ENCODE measurements at places on chromosomes 5 and 9.

DNA sequence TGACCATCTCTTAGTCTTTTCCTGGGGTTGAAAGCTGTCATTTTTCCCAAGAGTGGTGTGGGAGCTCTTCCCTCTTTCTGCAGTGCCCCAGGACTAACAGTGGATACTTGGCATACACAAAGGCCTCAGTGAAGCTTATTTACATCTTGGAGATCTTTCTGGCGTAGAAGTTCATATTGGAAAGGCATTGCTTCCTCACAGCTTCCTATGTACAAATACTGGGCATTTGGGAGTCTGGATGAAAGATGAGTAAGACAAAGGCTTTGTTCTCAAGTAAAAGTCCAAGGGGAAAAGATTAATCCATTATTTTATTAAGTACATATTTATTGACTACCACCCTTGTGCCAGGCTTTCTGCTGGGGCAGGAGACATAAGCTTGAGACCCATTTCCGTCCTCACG, 22.0 kb downstream of the MAP3K1 start:
- DNase-seq = no peak

DNA sequence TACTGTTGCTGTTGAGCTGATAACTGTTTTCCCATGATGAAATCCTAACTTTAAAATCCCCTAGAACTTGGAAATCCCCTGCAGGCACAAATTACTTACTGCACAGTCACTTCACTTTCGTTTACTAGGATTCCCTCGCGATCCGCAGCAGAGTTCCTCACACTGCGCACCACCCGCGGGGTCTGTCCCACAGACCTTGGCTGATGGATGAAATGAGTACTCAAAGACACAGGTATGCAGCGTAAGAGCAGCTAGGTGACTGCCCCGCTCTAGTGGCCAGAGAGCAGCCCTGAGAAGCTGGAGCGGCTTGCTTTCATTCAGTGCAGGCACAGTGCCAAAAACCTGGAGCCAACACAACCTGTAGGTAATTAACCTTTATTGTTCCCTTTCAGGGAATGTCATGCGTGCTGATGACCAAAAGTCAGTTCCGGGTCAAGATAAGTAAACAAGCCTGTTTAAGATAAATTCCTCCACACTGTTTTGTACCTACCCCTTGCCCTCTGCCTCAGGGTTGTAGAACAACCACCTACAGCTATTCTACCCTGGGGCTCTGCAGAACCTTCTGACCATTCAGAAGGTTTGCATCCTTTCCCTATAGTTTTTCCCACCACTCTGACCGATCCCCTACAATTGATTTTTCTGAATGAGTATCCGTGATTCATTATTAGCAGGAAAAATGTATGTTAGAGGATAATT, 191.2 kb downstream of the CDH9 start:
- DNase-seq = no peak

- no peak for DNase-seq
These were observed 6.6 kb upstream of the ENC1 start for GRCh38 chr5:74647096-74647495.

DNA sequence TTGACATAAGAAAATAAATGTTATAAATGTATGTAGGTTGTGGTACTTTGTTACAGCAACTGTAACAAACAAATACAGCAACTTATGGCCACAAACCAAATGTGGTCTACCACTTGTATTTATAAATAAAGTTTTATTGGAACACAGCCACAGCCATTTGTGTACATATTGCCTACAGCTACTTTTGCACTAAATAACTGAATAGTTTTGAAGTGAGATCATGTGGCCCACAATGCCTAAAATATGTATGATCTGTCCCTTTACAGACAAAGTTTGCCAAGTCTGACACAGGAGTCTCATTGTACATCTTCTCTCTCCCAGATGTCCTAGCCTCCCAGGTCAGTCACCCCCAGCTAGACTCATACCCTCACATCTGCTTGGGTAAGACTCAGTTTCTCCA, 283.6 kb upstream of the PRDM9 start:
- no peak for DNase-seq

GRCh38 chr5:8884029-8884428, 661.8 kb downstream of the SEMA5A start:
- no peak for DNase-seq

DNA sequence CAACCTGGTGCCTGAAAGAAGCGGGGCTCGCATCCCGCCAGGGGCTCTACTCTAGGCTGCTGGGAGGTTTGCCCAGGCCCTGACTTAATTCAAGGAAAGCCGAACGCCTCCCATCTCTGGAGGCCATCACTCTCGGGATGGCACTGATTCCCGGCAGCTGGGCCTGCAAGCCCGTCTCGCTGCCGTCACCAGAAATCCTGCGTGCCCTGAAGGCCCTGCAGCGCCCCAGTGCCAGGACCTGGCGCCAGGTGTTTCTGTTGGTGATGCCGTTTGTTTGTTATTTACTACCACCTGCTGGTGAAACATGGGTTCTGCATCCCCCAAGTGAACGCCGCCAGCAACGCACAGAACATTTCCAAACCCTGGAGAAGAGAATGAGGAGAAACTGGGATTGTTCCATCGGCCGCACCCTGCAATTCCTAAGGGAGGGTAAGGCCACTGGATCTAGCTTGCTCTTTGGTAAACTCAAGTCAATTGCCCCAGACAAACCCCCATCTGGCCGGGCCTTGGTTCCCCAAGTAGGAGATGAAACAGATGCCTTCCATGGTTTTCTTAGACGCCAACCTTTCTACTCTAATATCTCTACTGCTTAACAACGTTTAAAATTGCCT, 77.9 kb downstream of the AK8 start:
- DNase-seq = peak; percentile 79

DNA sequence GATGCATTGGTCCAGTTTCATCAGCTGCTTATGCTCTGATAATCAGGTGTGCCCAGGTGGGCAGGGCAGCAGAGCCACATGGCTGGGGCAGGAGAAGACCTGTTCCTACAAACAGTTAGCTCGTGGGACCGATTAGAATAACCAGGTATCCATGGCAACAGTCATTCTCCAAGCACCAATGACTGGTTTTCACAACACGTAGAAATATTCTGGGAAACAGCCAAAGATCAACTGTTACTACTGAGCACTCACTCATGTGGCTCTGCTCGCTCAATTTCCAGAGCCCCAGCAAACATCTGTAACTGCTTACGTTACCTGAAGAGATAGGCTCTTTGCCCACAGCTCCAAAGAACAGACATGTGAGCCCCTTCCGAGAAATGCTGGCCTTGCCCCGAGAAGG, 302.0 kb downstream of the AGTPBP1 start:
- no peak for DNase-seq

DNA sequence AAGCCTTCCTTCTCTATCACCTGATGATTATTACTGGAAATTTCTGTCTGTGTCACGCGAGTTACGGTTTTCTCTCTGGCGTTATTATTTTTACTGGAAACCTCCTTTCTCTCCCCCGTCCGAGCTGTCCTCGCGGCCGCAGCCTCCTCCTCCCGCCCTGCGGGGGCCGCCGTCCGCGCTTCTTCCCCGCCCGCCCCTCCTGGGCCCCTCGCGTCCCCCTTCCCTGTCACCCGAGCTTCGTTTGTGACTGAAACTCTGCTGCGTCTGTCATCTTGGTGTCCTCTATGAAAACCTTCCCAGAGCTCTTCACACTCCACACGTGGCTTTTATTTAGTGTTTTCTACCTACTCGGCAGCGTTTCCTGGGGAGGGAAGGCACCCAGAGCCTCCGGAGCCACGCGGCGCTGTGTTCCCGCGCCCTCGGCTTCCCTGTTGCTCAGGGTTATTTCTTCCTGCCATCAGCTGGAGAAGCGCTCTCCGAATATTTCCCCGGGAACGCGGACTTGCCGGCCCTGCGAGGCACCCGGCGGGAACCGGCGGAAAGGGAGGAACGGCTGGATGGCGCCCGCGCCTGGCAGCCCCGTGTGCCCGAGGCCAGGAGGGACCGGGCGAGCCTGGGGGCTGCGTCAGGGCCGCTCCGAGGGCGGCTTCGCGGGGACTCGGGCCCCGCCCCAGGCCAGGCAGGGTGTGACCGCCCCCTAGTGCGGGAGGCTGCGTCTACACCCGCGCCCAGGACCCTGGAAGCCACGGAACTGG, 33.9 kb downstream of the TRIP13 start:
- DNase-seq = no peak

GRCh38 chr5:4984461-4984860, 155.7 kb upstream of the ADAMTS16 start:
- no peak for DNase-seq

DNA sequence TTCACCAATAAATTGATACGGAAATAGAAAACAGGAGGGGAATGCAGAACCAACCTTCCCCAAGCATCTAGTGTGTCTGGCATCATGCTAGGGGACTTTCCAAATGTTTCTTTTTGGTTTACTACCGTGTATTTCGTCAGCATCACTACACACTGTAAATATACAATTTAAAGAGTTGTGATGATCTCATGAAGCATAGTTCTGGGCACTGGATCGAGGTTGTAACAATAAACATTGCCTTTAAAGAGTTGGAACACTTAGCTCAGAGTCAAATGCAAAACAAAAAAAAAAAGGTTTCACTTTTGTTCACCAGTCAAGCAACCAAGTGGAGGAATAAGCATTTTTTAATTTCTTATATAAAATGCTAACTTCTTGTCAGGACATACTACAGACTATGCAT, 2.9 kb upstream of the SCAI start:
- DNase-seq = no peak

GRCh38 chr5:122701640-122702523, 73.0 kb upstream of the SNX2 start:
- no peak for DNase-seq

GRCh38 chr5:97004423-97005060, 68.7 kb downstream of the LNPEP start:
- DNase-seq = no peak

DNA sequence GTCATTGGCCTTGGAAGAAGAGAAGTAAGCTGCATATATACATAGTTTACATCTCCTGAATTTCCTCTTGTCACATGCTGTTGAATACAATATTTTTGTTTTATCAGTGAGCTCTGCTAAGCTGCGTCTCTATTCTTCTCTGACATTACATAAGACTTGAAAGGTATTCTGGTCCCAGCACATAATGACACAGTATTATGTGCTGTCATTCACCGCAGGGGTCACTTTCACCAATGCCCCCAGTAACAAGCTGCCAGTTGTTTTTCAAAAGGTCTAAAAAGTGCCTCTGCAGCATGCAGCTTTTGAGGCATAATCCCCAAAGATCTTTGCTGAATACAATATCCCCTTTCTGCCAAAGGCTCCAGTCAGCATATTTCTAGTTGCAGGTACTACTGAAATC, 349.0 kb upstream of the FAM174A start:
- DNase-seq = no peak

DNA sequence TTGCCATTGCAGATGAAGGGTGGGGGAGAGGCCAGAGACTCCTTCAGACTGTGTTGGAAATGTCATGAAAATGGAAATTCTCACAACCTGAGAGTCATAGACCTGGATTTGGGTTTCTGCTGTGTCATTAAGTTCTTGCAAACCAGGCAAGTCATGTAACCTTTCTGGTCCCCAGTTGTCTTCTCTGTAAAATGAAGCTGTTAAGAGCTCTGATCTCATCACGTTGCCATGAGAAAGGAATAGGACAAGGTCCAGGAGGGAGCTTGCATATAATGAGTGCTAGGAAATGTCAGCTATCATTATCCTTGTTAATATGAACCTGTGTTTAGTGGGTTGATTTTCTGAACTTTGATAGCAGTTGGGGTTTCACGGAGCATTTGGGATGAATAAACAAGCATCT, 59.1 kb downstream of the FGF1 start:
- DNase-seq = no peak

- peak; percentile 79 for DNase-seq
These were observed 14.5 kb downstream of the SH2D3C start for GRCh38 chr9:127763918-127764384.

- no peak for DNase-seq
These were observed 312.3 kb upstream of the RIOK2 start for GRCh38 chr5:97495301-97495700.

DNA sequence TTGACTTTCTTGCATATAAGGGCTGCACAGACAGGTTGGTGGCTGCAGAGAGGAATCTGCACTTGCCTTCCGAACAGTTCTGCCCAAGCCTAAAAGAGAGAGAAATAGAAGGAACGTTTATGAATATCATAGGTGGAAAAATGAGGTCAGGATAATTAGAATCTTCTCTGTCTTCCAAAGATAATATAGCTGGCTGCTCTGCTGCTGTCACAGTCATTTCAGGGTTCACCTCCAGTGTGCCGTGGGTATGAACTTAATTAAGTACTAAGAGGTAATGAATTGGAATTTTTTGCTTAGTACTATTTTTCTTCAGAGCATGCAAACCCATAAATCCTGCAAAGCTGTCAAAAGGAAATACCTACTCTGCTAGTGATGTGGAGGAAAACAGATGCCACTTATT, 82.2 kb downstream of the PRDM6 start:
- no peak for DNase-seq

DNA sequence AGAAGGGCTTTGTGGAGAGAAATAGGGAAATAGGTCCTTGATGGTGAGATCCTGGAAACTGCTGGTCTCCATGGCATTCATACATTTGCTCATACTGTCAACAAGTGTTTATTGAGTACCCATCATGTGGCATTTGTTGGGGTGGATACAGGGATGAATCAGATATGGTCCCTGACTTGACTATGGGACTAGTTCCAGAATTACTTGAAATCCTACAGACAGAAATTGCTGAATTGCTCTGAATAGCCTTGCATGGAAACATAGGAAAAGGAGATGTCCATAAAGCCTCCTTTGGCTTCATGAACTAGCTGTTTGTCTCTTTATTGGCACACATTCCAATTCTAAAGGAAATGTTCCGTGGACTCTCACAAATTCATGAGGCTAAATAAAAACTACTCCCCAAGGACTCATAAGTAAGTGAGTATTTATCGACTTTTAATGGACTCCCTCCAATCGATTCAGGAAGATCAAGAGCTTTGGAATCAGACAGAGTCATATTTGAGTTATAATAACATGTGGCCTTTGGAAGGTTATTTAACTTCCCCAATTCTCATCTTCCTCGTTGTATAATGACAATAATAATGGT, 122.4 kb upstream of the C6 start:
- DNase-seq = no peak

DNA sequence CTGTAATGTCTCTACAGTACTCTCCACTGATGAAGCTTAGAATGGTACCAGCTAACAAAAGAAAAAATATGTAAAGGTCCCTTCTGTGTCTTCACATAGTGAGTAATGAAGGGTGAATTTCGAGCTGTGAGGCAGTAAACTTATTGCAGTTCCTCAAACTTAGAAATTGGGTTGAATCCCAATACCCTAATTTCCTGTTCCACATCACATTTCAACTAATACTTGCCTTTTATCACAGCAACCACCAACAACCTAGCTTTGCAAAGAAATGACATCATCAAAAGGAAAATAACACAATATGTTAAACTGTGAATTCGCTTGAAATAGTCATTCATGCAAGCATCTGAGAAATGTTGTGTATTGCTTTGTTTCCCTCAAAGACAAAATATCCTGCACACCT, 9.4 kb upstream of the TNFAIP8 start:
- no peak for DNase-seq

DNA sequence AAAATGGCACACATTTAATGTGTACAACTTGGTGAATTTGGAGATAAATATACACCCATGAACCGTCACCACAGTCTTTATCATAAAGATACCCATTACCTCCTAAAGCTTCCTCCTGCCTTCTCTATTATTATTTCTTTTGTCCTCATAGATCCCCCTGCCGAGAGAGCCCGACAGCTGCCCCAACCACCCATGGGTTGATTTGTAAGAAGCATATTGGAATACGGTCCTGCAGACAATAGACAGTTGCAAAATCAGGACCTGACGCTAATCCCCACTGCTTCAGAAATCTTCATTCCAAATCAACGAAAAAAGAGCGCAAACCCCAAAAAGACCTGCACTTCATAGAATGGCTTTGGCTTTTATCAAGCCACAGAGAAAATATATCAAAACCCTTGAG, 697.5 kb downstream of the SEMA5A start:
- DNase-seq = no peak

- DNase-seq = no peak
These were observed 100.3 kb upstream of the ELAVL2 start for GRCh38 chr9:23926368-23926767.
